Progenitor cell of endocrine pancreas (in vitro differentiated cells): ENCODE measurements at places on chromosomes 12 and 14. TPM values are rescaled to one million over a fixed set of nuclear protein-coding genes. Genes with fewer than 3 reads are reported as not detected.

DNA sequence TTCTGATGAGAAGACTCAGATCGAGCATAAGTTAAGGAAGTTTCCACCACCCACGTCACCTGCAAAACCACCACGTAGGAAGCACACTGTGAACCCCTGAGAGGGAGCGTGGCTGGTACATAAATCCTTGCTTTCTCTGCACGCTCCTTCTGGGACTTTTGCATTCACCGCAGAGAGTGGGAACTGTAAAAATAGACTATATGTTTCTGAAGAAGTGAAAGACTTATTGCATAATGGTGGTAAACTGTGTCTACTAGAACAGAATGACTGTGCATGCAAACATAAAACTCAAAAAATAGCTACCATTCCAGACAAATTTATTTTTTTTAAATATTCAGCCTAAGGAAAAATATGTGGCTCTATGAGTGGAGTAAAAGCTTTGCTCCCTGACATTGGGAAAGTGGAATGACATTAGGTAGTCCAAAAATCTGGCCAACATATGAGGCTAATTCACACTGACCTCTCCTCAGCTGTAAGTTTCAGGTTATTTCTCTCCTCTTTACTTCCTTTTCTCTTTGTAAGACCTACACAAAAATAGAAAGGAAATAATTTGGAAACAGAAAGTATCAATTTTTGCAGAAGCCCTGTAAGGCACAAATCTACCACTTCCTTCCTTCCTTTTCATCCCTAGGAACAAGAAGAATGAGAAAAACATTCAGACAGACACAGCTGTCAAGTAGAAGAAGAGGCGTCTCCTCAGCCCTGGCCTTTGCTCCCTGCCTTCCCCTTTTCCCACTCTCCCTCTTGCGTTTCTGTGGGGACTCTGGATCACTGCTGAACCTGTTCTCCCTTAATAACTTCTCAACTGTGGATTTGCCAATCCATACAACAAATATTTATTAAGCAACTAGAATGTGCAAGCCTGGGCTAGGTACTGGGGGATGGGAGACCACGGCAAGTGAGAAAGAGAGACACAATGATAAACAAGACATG lies 264.3 kb upstream of the FOXN3 start:
- DNase-seq: no peak

The PRICKLE1 gene
- total RNA-seq: 43.2 and 53.5 TPM in 2 replicates

DNA sequence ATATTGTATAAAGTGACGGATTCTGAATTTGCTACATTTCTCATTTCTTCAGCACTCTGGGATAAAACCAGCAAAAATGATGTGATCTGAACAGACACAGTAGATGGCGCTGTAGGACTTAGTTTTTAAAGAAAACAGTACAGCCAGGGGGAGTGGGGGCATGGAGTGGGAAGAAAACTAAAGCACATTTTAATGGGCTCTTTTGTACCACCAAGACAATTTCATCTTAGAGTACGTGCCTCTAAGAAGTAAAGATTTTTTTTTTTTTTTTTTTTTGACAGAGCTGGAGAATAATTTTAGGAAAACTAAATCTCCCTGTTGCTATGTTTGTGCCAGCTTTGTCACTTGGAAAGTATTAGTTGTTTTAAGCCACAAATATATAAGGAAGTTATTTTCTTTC lies 124.4 kb downstream of the RAD51B start:
- DNase-seq: peak; percentile 51

The LTBR gene
- total RNA-seq: 17.8 and 18.3 TPM in 2 replicates

GRCh38 chr14:57345106-57345505 lies 45.3 kb upstream of the NAA30 start:
- no peak for DNase-seq

The LTB4R2 gene
- 11.0 and 11.3 TPM in 2 replicates for total RNA-seq

The FGF23 gene
- total RNA-seq: 0.14 and 0.40 TPM in 2 replicates

- no peak for DNase-seq
Measured at GRCh38 chr12:79531518-79531917, 159.2 kb downstream of the PAWR start.

GRCh38 chr12:4037747-4038312 lies 164.6 kb upstream of the PARP11 start:
- no peak for DNase-seq

GRCh38 chr14:21498540-21499526 lies 12.3 kb downstream of the METTL3 start:
- no peak for DNase-seq

The ALX1 gene
- 3.0 and 3.2 TPM in 2 replicates for total RNA-seq

DNA sequence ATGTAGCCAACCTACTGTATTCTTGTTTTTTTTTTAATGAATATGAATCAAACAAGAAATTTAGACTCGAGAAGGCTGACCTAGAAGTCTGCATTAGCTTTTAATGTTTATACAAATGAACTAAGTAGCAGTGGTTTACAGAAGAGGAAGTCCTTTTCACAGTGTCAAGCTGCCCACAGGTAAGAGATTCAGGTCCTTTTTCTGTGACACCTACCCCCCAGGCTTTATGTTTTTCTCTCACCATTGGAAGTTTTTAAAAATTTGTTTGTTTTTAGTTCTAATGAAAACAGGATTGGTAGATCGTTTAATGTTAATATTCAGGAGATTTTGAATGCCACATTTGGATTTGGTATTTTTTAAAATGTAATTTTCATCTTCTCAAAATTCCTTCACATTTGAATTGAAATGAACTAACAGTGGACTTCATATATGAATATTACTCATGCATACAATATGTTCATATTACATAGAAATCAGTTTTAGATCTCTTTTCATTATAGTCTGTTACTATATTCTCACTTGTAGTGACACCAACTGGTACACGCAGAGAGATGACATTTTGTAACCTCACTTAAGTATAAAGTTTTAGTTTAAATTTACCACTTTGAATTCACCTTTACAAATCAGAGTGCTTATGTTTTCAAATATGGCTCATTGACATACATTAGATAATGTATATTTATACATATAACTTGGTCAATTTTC lies 29.7 kb downstream of the ATF7IP start:
- no peak for DNase-seq

The SDR9C7 gene
- total RNA-seq: not detected in 2 replicates

DNA sequence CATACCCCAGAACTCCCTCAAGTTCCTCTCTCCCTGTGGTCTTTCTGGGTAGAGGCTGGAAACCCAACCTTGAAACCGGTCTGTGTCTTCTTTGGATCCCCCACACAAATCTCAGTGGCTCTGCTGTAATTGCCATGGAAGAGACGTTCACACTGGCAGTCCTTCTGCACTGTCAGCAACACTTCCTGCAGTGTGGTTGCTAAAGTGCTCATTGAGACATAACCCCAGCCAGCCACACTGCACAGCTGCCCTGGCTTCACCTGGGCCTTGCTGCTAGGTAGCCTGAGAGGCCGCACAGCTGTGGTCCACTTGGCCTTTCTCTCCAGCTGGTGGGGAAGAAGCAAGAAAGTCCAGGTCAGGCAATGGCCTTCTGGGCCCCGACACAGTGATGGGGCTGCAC lies 2.4 kb downstream of the GZMH start:
- no peak for DNase-seq

DNA sequence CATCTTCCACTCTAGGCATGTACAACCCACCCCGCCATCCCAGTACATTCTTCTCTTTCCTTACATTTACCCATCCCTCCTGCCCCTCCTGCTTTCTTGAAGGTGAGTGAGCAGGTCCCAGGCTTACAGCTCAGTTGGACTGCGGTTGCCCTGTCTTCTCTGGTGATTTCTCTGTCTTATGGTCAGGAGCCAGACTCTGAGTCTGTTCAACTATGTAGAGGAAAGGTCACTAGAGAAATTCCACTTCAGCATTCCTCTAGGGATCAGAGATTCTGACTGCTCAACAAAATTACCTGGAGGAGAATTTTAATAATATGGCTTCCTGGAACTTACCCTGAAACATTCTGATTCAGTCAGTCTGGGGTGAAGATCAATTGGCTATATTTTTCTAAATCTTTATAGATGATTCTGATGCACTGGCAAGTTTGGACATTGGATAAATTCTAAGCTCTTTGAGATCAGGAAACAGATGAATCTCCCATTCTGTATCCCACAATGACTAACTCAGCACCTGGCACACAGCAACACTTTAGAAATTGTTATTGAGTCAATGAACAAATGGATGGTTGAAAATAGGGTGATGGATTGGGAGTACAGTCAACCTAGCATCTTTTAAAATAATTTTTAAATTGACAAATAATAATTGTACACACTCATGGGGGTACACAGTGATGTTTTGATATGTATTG lies 128.6 kb upstream of the HIF1A start:
- DNase-seq: no peak

The CCDC184 gene
- total RNA-seq: 0.12 TPM in 1 of 2 replicates, not detected in the other

DNA sequence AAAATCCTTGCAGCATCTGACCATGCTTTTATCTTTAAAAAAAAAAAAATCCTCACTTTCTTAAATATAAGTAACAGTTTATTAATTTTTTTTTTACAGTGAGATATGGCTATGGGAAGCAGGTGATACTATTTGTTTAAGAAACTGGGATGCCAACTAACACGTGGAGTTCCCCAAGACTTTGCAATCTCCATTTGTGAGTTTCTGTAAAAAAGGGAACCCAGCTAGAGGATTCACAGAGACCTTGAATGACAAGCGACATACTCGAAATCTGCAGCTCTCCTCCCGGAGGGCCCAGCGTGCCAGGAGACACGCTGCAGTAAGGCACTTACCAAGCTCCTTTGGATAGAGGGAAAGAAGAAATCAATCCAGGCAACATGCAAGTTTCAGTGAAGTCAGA lies 30.1 kb downstream of the SLC15A4 start:
- no peak for DNase-seq

The FAM90A1 gene
- total RNA-seq: 0.22 TPM in 1 of 2 replicates, not detected in the other

DNA sequence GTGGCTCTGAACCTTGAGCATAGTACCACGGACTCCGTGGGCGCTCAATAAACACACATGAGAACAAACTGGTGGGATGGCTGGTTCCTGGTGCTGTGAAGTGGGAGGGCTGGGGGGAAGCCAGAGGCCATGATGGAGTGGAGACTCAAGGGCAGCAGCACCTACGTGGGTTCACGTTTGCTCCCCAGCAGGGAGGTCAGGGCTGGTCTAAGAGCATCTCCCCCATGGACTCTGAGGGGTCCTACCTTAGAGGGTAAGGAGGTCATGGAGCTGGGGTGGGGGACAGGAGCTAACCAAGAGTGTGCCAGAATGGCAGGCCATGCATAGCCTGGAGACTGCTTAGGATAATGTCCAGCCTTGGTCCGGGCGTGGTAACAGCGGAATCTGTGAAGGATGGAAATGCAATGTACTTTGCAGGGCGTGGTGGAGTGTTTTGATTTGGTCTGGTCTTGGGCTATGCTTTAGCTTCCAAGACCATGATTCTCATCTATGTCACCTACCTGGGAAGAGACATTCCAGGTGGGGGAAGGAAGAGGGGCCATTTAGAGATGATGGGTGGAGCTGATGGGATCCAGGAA lies 103.0 kb downstream of the PRMT8 start:
- no peak for DNase-seq

DNA sequence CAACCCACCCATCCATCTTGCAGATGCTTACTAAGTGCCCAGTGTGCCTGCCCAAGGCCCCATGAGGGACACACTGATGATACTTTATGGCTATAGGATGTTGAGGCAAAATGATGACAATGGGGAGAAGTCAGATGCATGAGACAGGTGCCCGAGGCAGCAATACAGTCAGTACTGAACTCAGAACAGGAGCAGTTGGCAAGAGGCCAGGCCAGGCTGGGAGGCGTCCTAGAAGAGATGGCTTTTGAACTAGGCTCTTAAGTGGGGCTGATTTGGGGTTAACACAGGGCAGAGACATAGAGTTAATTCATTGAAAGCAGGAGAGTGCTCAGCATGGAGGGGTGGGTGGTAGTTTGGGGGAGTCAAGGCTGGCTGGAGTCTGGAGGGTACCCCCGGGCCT lies 15.6 kb downstream of the PLBD2 start:
- DNase-seq: no peak

DNA sequence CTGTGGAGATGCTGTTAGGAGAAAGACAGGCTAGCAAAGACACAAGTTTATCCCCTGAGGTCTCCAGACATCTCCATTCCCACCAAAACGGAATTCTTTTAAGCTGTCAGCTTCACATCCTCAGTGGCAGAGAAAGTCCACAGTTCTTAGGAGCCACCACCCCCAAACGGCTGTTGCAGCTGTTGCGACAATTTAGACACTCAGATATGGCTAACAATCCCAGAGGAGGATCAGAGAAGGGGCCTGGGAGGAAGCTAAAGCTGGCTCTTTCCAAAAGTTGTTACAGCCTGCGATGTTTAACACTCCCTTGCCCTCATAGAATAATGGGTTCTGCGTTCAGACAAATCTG lies 1.9 kb upstream of the ATP5MC2 start:
- no peak for DNase-seq

- DNase-seq: no peak
Measured at GRCh38 chr14:79742142-79742541, 469.2 kb downstream of the DIO2 start.

DNA sequence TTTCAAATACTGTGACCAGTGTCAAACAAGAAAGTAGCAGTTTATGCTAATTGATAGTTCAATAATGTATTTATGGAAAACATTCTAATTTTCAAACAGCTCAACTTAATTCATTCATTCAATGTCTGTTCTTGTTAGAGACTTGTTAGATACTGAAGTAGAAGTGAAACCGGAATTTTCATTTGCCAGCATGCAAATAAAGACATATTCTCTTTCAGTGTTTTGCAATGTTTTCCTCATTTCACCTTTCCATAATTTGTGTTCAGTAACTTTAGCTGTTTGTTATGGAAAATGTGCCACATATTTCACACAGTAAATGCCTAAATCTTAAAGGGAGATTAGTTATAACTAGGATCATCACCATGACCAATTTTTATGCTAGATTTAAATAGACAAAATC lies 21.2 kb downstream of the TAS2R50 start:
- no peak for DNase-seq

The LHX5 gene
- 0.41 and 0.78 TPM in 2 replicates for total RNA-seq
